Nucleus accumbens (tissue), 56 donors: ENCODE measurements at places on chromosomes 1 and 21.

DNA sequence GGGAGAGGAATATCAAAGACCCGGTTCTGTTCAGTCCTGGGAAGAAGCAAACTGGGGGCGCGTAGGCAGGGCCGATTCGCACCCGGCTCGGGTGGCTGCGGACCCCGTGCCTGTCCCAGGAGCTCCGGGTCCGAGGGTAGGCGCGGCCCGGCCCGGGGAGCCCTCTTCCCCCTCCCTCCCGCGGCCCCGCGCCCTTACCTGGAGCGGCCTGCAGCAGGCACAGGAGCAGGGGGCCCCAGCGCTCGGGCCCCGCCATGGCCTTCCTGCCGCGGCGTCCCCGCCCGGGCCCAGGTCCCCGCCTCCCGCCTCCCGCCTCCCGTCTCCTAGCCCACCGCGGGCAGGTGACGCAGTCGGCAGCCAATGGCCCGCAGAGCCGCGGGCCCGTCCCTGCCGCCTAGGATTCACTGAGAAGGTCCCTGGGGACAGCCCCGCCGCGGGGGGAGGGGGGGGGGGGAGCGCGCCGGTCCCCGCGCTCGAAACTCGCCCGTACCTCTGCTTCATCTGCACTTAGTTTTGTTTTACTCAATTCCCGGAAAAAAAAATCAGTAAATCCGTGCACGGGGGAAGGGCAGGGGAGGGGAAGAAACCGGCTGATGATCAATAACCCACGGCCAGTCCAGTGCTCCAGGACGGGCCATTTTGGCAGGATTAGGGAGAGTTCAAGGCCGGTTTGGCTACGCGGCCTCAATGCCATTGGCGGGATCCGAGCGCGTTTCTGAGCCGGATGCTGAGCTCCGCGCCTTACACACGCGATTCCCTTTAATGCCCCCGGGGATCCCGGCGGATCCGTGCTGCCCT, at the start of gene IFNLR1:
Gene IFNLR1, minus strand, starts transcription at position 297 of the 798 bp plus-strand sequence. Its CDS starts 41 bp downstream, at position 256.
- DNase-seq: peak; percentile 50

DNA sequence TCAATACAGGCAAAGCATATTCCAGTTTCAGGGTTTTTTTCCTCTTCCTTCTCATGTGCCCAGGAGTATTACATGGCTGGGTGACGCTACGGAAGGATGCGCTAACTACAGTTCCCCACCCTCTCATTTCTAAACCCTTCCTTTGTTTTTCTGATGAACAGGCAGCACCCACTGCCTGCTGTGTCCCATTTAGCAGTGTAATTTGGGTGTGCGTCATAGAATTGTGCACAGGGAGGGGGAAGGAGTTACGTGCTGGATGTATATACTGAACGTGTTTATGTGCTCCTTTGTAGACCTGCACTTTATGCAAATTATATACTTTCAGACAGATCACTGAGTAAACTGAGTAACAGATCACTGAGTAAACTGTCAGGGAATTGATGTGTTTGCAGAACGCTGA, 44.5 kb downstream of the ELAPOR1 start:
- DNase-seq: no peak

DNA sequence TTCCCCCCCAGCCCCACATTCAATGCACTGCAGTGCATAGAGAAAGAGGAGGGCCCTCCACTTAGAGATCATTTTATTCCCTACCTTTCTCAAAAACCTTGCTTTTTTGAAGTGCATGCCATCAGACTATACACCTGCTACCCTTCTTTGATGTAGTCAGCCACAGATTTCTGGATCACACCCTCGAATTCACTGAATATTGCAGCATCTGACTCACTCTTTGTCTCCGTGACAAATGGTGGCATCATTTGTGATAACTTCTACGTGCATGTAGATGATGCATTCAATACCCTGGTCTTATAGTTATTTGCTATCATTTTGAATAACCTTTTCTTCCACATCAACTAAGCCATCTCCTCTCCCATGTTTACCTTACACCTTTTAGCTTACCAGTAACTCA, 310.3 kb upstream of the SGIP1 start:
- no peak for DNase-seq

DNA sequence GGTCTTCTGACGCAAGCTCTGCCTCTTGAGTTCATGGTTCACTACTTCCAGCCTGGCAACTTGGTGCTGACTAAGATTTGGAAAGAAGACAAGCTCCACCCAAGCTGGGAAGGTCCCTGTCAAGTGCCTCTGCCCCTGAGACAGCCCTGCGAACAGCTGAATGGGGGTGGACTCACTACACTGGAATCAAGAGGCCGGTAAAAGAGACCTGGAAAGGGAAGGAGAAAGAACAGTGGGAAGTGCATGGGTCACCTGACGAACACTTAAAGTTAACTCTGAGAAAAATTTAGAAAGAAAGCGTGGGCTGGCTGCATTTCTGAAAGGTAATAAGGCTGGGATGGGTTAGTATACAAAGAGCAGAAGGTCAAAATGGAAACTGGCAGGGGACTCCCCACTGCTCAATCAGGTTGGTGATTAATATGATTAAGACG, 26.1 kb upstream of the ZNF496 start:
- DNase-seq: no peak

GRCh38 chr1:6508154-6508815, 16.8 kb upstream of the PLEKHG5 start:
- no peak for DNase-seq

DNA sequence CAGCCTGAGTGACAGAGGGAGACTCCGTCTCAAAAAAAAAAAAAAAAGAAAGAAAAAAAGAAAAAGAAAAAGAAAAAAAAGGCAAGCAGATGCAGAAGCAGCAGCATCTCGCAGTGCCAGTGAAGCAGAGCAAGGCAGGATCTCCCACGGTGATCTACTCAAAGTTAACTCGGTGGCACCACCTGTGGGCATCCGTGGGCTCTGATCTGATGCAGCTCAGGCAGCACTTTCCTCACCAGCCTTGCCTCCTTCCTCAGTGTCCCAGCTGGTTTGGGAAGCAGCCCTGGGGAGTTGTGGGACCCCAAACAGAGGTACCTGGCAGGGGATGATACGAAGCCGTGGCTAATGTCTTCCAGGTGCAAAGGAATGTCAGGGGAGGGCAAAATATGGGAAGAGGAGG, 104.3 kb upstream of the KRTAP19-8 start:
- DNase-seq: no peak

- no peak for DNase-seq
Observed at GRCh38 chr21:16007943-16008342, 278.2 kb downstream of the USP25 start.

- no peak for DNase-seq
Observed at GRCh38 chr21:45470773-45471524, 66.0 kb downstream of the COL18A1 start.

GRCh38 chr1:233237647-233238046, 57.9 kb downstream of the PCNX2 start:
- DNase-seq: no peak

DNA sequence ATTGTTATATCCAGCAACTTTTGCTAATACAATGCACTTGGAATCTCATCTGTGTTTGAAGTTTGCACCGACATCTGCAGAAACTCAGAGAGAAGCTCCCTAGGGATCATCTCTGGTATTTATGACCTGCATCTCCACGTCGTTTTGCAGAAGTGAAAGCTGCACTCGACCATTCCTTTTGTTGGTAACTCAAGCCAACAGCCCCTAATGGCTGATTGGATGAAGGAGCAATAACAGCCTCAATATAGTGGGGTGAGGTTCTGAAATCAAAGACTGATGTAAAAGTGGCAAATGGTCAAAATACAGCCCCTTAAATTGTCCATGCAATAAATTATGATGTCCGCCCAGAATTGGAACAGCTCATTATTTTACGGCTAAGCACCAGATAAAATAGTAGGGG, 344.2 kb upstream of the KAZN start:
- DNase-seq: no peak

DNA sequence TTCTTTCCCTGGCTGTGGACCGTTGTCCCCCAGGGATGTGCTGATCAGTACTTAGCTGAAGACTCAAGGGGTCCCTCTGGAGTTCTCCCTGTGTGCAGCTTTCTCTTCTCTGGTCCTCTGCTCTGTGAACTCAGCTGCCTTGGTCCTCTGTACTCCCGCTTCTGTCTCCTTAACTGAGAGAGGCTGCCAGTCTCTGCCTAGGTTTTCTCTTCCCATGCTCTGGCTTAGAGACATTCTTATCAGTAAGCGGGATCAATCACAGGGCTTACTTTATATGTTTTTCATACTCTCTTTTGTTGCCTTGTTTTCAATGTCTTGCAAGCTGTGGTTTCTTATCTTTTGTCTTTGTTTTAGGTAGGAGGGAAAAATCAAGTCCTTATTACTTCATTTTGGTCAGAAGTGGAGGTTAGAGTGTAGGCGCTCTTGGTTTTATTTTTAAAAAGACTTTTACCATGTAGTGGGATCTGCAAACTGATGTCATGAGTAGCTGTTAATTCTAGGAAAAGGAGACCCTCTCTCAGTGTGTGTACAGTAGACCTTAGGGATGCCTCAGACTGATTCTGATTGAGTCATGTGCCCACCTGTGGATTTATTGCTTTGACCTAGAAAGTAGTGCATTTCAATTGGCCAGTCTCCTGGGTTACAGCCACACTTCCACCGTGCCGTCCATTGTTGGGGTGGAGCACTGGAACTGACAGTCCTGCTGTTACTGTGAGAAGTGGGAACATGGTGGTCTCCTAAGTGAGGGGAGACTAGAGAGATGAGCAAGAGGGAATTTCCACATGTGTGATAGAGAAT, 46.6 kb downstream of the TTC3 start:
- DNase-seq: no peak

DNA sequence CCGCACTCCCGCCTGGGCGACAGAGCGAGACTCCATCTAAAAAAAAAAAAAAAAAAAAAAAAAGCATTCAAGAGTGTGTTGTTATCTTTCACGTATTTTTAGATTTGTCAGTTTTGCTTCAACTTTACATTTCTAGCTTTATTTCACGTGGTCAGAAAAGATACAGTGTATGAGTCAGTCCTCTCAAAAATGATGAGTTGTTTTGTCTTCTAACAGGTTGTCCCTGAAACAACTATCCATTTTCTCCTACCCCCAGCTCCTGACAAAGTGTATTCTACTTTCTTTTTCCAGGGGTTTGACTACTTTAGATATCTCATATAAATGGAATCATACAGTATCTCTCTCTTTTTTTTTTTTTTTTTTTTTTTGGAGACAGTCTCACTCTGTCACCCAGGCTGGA, 5.5 kb upstream of the ZNF695 start:
- DNase-seq: no peak

- no peak for DNase-seq
Observed at GRCh38 chr1:14468751-14469150, 129.7 kb upstream of the KAZN start.

DNA sequence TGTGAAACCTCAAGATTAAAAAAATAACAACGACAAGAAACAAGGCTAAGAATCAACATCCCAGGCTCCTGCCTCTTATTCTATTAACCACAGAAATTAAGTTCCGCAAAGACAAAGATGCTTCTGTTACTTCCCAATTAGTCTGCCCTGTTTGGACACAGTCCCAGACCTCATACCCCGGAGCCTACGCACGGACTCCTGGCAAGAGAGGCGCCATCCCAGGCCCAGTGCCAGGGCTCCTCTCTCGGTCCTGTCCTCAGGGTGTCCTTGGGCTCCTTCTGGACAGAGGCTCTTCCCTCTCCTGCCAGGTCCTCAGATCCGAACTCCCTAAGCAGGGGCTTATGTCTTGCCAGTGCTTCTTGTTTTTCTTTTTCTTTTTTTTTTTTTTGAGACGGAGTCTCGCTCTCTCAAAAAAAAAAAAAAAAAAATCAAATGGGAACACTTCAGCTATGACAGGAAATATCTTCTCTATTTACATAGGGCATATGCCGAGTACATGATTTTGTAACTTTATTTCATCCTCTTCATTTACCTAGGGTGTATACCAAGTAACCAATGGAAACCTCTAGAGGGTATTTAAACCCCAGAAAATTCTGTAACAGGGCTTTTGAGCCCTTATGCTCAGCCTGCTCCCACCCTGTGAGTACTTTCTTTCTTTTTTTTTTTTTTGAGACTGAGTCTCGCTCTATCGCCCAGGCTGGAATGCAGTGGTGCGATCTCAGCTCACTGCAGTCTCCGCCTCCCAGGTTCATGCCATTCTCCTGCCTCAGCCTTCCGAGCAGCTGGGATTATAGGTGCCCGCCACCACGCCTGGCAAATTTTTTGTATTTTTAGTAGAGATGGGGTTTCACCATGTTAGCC, 11.7 kb upstream of the ENO1 start:
- DNase-seq: peak; percentile 78

- DNase-seq: no peak
Observed at GRCh38 chr1:78607334-78607927, 12.8 kb upstream of the IFI44L start.

DNA sequence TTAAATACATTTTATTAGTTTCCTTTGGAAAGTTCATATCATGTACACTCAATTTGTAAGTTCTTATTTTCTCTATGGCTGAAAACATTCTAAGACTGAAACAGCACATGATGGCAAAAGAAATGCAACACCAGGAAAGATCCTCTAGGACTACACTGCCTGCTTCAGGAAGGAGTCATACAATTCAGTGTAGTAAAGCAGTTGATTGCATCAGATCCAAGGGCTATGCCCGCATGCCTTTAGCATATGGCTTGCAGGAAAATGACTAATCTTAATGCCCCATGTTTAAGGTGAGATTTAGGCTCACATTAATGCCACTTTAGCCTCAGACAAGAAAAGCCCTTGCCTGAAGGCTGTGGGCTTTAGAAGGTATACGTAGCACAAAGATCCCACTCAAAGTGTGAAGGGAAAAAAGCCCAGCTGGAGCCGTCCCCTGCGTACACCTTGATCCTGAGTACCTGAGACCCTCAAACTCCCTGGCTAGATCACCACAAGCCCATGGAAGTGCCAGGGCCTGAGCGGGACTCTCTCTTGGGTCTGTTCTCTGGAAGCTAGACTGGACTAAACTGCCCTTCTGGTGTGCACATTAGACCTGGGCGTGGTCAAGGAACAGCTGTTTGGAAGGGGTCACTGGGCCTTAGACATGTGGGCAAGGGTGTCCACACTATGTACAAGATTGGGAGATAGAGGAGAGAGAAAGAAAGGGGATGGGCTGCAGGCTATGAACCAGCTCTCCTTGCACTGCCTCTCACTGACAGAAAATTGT, 52.9 kb downstream of the ESRRG start:
- DNase-seq: no peak

GRCh38 chr1:222768592-222768991, 31.6 kb downstream of the FAM177B start:
- DNase-seq: no peak

GRCh38 chr1:202192770-202193613, 607 bp upstream of the LGR6 start:
- DNase-seq: no peak
